Upper lobe of left lung (tissue), 6 donors: ENCODE measurements at places on chromosomes 1 and 21. TPM values are rescaled to one million over a fixed set of nuclear protein-coding genes. Genes with fewer than 3 reads are reported as not detected.

DNA sequence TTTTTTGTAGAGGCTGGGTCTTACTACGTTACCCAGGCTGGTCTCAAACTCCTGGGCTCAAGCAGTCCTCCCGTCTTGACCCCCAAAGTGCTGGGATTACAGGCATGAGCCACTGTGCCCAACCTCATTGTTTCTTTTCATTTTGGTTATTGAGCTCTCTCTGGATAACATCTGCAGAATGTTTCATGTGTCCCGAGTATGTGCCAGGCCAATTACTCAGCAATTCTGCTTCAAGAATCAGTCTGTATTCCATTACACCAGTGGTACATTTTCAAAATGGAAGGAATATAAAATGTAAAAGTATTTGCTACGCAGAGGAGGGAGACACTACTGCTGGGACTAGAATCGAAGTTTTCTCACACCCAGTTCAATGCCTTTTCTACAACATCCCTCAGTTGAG lies 1.7 kb upstream of the ELOA start:
- H3K4me3 ChIP-seq, result no peak overlapping the region
- peaks cover 32% of the 10 kb centered on the region for H3K4me1 ChIP-seq
- no peak overlapping the region for H3K27ac ChIP-seq
- DNase-seq, result no peak

GRCh38 chr1:151058692-151059091 lies 730 bp downstream of the CDC42SE1 start:
- H3K4me3 ChIP-seq, result peak overlapping the region; percentile 88
- H3K36me3 ChIP-seq, result peaks cover 22% of the 10 kb centered on the region
- no peaks in the 10 kb centered on the region for H3K27me3 ChIP-seq
- peak; percentile 63 for DNase-seq
- H3K4me1 ChIP-seq, result peaks cover 44% of the 10 kb centered on the region

DNA sequence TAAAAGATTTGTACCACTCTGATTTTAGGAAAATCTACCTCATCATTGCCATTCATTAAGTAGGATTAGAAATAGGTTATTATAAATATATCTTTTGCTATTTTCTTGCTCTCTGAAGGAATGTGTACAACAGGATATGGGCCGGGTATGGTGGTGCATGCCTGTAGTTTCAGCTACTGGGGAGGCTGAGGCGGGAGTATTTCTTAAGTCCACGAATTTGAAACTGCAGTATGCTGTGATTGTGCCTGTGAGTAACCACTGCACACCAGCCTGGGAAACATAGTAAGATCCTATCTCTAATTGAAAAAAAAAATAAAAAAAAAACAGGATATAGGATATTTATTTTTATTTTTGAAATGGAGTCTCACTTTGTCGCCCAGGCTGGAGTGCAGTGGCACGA lies 50.0 kb downstream of the CLIC4 start:
- no peak overlapping the region for H3K27ac ChIP-seq
- no peak for DNase-seq
- peaks cover 8% of the 10 kb centered on the region for H3K4me1 ChIP-seq
- no peak overlapping the region for H3K4me3 ChIP-seq

GRCh38 chr1:167720965-167721616 lies 691 bp upstream of the MPZL1 start:
- H3K4me3 ChIP-seq, result peak overlapping the region; percentile 93
- no peaks in the 10 kb centered on the region for H3K27me3 ChIP-seq
- DNase-seq, result peak; percentile 73
- peaks cover 19% of the 10 kb centered on the region for H3K4me1 ChIP-seq
- no peaks in the 10 kb centered on the region for H3K36me3 ChIP-seq

- H3K4me1 ChIP-seq, result peaks cover 15% of the 10 kb centered on the region
- no peaks in the 10 kb centered on the region for H3K27me3 ChIP-seq
- no peaks in the 10 kb centered on the region for H3K36me3 ChIP-seq
- DNase-seq, result no peak
- no peak overlapping the region for H3K27ac ChIP-seq
- no peak overlapping the region for H3K4me3 ChIP-seq
These were observed 17.1 kb upstream of the UBXN10 start for GRCh38 chr1:20168564-20169491.

- H3K27me3 ChIP-seq, result no peaks in the 10 kb centered on the region
- H3K36me3 ChIP-seq, result no peaks in the 10 kb centered on the region
- no peak for DNase-seq
- H3K4me3 ChIP-seq, result no peak overlapping the region
These were observed 79.3 kb upstream of the COL24A1 start for GRCh38 chr1:86235852-86236251.

DNA sequence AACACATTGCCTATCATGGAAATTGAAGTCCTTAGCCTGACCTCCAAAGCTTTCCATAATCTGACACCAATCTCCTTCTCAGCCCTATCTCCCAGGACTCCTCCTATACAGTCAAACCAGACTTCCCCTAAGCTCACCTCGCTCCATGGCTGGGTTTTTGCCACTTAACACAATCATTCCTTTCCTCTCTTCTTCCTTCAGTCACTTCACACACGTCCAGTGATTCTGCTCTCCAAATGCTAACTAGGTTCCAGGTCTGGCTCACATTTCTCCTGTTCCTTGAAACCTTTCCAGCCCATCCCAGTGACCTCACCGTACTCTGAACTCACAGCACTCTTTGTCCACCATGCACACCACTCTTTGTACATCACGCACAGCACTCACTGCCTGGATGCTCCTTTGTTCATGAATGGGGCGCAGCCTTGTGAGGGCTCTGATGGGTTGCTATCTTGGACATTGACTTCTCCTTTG lies 98.4 kb downstream of the GLUL start:
- no peak for DNase-seq
- H3K27ac ChIP-seq, result no peak overlapping the region
- no peak overlapping the region for H3K4me3 ChIP-seq
- H3K36me3 ChIP-seq, result no peaks in the 10 kb centered on the region

DNA sequence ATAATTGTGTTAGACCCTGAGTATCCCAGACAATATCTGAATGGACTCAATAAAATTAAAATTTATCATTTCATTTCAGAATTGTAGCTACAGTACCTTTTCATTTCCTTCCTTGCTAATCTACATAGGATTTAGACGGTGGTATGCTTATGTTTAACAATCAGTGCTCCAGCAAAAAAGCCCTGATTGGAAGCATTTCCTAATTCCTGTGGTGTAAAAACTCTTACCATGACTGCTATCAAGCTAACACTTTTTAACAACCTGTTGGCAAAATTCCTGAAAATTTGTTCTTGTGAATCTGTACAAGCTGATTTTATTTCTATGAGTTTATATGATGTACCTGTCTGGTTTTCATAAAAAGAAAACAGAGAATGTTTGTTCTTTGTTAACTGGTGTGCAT lies 5.2 kb upstream of the FNBP1L start:
- no peak for DNase-seq
- H3K27ac ChIP-seq, result peak overlapping the region; percentile 12
- H3K4me1 ChIP-seq, result peaks cover 17% of the 10 kb centered on the region

- no peaks in the 10 kb centered on the region for H3K4me1 ChIP-seq
- H3K27me3 ChIP-seq, result no peaks in the 10 kb centered on the region
- DNase-seq, result no peak
- no peak overlapping the region for H3K27ac ChIP-seq
- H3K4me3 ChIP-seq, result no peak overlapping the region
These were observed 25.6 kb downstream of the TRABD2B start for GRCh38 chr1:47971385-47972160.

GRCh38 chr1:236576004-236576403 lies 28.3 kb downstream of the HEATR1 start:
- no peak for DNase-seq
- peaks cover 22% of the 10 kb centered on the region for H3K36me3 ChIP-seq
- H3K27me3 ChIP-seq, result no peaks in the 10 kb centered on the region
- H3K27ac ChIP-seq, result no peak overlapping the region

DNA sequence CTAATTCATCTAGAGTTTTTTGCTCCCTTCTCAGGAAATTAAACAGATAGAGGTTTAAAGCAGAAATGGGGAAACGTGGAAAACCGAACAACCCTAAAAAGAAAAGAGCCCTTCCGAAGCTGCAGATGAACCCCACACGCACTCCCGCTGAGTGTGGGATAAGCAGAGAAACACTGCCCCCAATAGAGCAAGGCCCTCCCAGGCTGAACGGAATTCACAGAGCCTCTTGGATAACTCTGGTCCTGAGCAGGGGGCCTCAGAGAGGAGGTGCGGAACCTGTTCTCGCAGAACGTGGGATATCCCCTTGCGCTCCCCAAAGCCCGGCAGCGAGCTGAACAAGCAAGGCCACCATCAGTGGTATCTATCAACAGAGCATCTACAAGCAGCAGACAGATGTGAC lies 44.9 kb downstream of the SSBP3 start:
- no peak overlapping the region for H3K27ac ChIP-seq
- no peak for DNase-seq
- H3K4me3 ChIP-seq, result no peak overlapping the region

GRCh38 chr1:209883341-209883971 lies 54.6 kb upstream of the SYT14 start:
- H3K27me3 ChIP-seq, result no peaks in the 10 kb centered on the region
- H3K27ac ChIP-seq, result no peak overlapping the region
- DNase-seq, result no peak
- H3K4me3 ChIP-seq, result no peak overlapping the region
- H3K36me3 ChIP-seq, result no peaks in the 10 kb centered on the region

- H3K27ac ChIP-seq, result no peak overlapping the region
- H3K36me3 ChIP-seq, result no peaks in the 10 kb centered on the region
- DNase-seq, result no peak
- no peaks in the 10 kb centered on the region for H3K4me1 ChIP-seq
- no peak overlapping the region for H3K4me3 ChIP-seq
- no peaks in the 10 kb centered on the region for H3K27me3 ChIP-seq
These were observed 11.7 kb downstream of the DSCAM start for GRCh38 chr21:40835184-40835694.

- no peak overlapping the region for H3K27ac ChIP-seq
- H3K4me3 ChIP-seq, result no peak overlapping the region
- no peaks in the 10 kb centered on the region for H3K4me1 ChIP-seq
- H3K27me3 ChIP-seq, result no peaks in the 10 kb centered on the region
These were observed 39.8 kb downstream of the SNAP47 start for GRCh38 chr1:227774821-227775661.

DNA sequence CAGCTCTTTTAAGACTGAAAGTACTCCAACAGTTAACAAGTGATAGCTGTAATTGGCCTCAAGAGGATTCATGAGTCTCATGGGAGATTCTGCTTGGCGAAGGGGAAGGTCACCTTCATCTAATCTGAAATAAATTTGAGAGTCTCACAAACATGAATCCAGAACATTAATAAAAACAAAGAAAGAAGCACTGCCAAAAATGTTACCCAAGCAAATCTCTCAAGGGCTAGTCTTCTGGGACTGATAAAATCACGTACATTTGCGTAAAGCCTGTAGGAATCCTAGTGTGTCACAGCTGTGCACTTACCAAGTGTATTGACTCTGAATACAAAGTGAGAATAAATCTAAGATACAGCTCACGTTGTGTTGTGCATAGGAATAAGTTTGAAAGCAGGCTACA lies 21.2 kb upstream of the NUF2 start:
- H3K4me1 ChIP-seq, result no peaks in the 10 kb centered on the region
- H3K27me3 ChIP-seq, result no peaks in the 10 kb centered on the region
- H3K36me3 ChIP-seq, result peaks cover 3% of the 10 kb centered on the region
- DNase-seq, result no peak

DNA sequence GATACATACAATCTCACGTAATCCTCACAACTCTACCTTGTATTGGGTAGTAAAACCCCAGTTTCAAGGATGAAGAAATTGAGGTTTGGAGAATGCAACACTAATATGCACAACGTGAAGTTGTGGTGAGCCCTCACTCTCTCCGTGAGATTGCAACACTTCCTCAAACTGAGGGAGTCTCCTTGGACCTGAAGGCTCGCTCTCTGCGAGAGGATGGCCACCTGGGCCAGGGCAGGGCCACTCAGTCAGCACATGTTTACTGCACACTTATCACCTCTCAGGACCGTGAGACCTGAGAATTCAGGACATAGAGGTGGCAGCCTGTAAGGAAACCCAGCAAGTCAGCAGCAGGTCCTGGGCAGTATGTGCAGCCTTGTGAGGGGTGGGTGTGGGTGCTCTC lies 8.7 kb downstream of the SH3BP5L start:
- H3K4me3 ChIP-seq, result no peak overlapping the region
- H3K27me3 ChIP-seq, result no peaks in the 10 kb centered on the region
- DNase-seq, result no peak
- peaks cover 28% of the 10 kb centered on the region for H3K4me1 ChIP-seq
- H3K27ac ChIP-seq, result peak overlapping the region; percentile 23
- H3K36me3 ChIP-seq, result peaks cover 57% of the 10 kb centered on the region

GRCh38 chr21:20971296-20971921 lies 26.8 kb upstream of the NCAM2 start:
- H3K36me3 ChIP-seq, result no peaks in the 10 kb centered on the region
- H3K27ac ChIP-seq, result no peak overlapping the region
- peak; percentile 40 for DNase-seq
- H3K4me1 ChIP-seq, result no peaks in the 10 kb centered on the region

DNA sequence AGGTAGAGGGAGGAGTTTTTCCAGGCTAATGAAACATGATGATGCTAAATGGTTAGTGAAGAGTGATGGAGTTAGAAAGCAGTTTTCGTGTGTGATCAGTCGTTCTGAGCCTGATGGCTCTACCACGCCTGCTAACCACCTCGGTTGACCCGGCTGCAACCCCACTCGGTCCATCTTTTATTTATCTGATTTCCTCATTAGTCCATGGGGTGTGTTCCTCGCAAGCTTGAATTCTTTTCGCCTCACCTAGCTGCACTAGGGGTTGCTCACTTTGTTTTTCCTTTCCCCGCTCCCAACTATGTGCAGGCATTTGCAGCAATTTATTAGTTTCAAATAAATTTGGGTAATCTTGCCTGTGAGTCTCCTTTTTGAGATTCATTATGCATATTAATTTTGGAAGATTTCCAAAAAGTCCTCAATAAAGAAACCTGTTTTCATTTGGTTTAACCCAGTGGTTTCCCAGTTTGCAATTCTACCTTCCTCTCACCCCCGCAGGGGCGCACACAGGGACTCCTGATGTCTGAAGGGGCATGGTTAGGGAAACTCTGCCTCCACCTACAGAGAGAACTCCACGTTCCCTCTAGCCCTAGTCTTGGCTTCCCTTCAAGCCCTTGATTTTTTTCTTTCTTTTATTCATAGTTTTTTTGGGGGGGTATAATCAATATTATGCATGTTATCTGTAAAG lies 12.6 kb downstream of the B3GALT5 start:
- DNase-seq, result no peak
- no peak overlapping the region for H3K27ac ChIP-seq
- H3K4me3 ChIP-seq, result no peak overlapping the region
- no peaks in the 10 kb centered on the region for H3K36me3 ChIP-seq

DNA sequence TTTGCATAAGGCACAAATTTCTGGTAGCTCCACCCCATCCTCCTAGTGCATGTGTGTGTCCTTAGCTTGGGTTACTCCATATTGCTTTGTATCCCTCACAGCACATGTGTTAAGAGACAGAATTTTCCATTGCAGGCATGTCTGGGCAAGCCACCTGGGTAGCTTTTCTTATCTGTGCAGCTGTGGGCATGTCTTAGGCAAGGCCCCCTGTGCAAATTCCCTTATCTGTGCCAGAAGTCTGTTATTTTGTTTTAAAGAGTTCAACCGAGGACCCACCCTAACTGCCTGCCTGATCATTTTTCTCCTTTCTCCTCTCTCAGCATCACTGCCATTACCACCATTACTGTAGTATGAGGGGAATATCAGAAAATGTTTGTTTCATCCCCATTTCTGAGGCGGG lies 131.9 kb downstream of the CYYR1 start:
- no peak overlapping the region for H3K4me3 ChIP-seq
- H3K27me3 ChIP-seq, result no peaks in the 10 kb centered on the region
- no peaks in the 10 kb centered on the region for H3K4me1 ChIP-seq

HRNR gene
- total RNA-seq, result not detected

HCRTR1 gene
- not detected for total RNA-seq

RAB7B gene
- 8.4 TPM for total RNA-seq

KCNQ4 gene
- not detected for total RNA-seq

LRP8 gene
- total RNA-seq, result 23.0 TPM

SLC35F3 gene
- total RNA-seq, result 0.83 TPM

TMEM240 gene
- 3.1 TPM for total RNA-seq
